Activated CD8-positive, alpha-beta T cell treated with anti-CD3 and anti-CD28 coated beads, Interleukin-2, amount 10 ng/mL, durations not matched to agents 7 days and 5 days (primary cell): ENCODE measurements at places on chromosomes 3 and 15. TPM values are rescaled to one million over a fixed set of nuclear protein-coding genes. Genes with fewer than 3 reads are reported as not detected.

Gene AHSG
- not detected for total RNA-seq

Gene KY
- total RNA-seq, result not detected

Gene ABCF3
- 56.6 TPM for total RNA-seq

Gene FGD5
- 0.31 TPM for total RNA-seq

Gene ANKUB1
- not detected for total RNA-seq

Gene JAGN1
- 31.0 TPM for total RNA-seq

Gene AVEN
- total RNA-seq, result 8.5 TPM

Gene COL6A5
- not detected for total RNA-seq

Gene BCHE
- total RNA-seq, result not detected

Gene EID1
- total RNA-seq, result 85.3 TPM

Gene BCL2A1
- 26.3 TPM for total RNA-seq

Gene SLC12A1
- not detected for total RNA-seq

Gene ACTC1
- total RNA-seq, result not detected

Gene PPP4R2
- 80.9 TPM for total RNA-seq

Gene LPP
- total RNA-seq, result 58.9 TPM

Gene ADCY5
- not detected for total RNA-seq

Gene RAD51
- 87.3 TPM for total RNA-seq

Gene ST3GAL6
- not detected for total RNA-seq

Gene GOLGA8G
- total RNA-seq, result not detected

Gene CNTN4
- not detected for total RNA-seq

Gene AGBL1
- not detected for total RNA-seq

Gene ERC2
- total RNA-seq, result not detected

Gene STAC
- not detected for total RNA-seq

Gene CILP
- total RNA-seq, result 0.05 TPM

Gene LRRC31
- total RNA-seq, result not detected

Gene CFAP161
- not detected for total RNA-seq

Gene GOLGA6L4
- total RNA-seq, result 0.99 TPM

Gene CLDND1
- 414 TPM for total RNA-seq

Gene RFX7
- total RNA-seq, result 32.9 TPM

Gene RGMA
- total RNA-seq, result not detected
